Smooth muscle cell of the coronary artery (primary cell): ENCODE measurements at places on chromosomes 11 and 22. TPM values are rescaled to one million over a fixed set of nuclear protein-coding genes. Genes with fewer than 3 reads are reported as not detected.

Gene OR5AS1
- total RNA-seq, result not detected in 2 replicates

Gene SMCO4
- total RNA-seq, result 7.3 and 15.0 TPM in 2 replicates

Gene DBX1
- total RNA-seq, result not detected in 2 replicates

Gene MMP7
- total RNA-seq, result not detected in 2 replicates

Gene GGT5
- 1.6 and 5.1 TPM in 2 replicates for total RNA-seq

Gene DGCR6
- 0.53 and 1.3 TPM in 2 replicates for total RNA-seq

Gene ZDHHC8
- total RNA-seq, result 4.3 and 9.7 TPM in 2 replicates

Gene CDCA5
- total RNA-seq, result 0.35 and 2.2 TPM in 2 replicates

Gene OSBP2
- 0.45 and 9.5 TPM in 2 replicates for total RNA-seq

Gene CDC42EP2
- total RNA-seq, result 8.5 and 17.2 TPM in 2 replicates

Gene CEND1
- 0.23 TPM in 1 of 2 replicates, not detected in the other for total RNA-seq

Gene SYCE3
- not detected in 2 replicates for total RNA-seq

Gene TMPRSS13
- not detected in 2 replicates for total RNA-seq

Gene TBX1
- not detected in 2 replicates for total RNA-seq
